ENCODE measurements at places on chromosomes 12 and 14.

- no peak for DNase-seq
These were observed 264.9 kb downstream of the CCER1 start for GRCh38 chr12:90690120-90690519.

DNA sequence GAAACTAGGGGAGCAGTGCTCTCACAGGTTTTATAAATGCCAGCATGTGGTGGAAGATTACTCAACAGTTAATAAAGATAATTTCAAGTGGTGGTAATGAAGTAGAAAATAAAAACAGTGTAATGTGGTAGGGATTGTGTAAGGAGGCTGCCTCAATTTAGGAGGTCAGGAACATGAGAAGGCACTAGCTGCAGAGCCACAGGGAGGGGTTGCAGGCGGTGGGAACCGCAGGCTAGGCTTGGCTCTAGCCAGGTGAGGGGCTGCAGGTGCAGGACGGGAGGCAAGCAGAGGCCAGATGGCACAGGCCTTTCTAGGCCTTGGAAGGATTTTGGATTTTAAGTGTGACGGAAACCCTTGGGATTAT is 768 bp downstream of the METTL25 start:
- no peak for DNase-seq

- DNase-seq = no peak
These were observed 871.1 kb upstream of the MGAT4C start for GRCh38 chr12:87127272-87127671.

- DNase-seq = no peak
These were observed 45.3 kb downstream of the SLC35F4 start for GRCh38 chr14:57820581-57820980.

DNA sequence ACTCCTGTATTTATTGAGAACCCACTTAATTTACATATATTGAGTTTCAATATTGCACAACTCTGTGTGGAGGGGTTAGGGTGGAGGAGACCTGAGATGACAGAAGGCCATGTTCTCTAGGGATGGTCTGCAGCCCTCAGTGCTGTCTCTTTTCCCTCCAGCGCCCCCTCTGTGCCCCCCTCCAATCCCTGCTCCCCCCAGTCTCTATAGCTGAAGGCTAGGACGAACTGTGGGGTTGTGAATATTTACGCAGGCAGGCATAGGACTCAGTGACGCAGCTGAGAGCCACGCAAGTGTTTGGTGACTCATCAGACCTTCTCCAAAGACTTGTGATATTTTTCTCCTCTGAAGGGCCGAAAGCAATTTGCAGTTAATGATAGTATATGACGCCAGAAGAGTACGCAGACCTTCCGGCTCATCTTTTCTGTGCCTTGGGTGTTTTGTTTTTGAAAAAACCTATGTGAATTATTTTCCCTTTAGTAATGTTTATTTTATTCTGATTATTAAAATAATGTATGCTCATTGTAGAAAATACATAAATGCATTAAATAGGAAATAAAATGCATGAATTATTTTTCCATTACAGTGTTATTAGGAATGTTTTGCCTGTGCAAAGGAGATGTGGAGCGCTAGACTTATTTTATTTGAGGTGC is 85.3 kb downstream of the SLC25A47 start:
- peak; percentile 16 for DNase-seq

- DNase-seq = no peak
These were observed 32.3 kb upstream of the MMP17 start for GRCh38 chr12:131795690-131796410.

DNA sequence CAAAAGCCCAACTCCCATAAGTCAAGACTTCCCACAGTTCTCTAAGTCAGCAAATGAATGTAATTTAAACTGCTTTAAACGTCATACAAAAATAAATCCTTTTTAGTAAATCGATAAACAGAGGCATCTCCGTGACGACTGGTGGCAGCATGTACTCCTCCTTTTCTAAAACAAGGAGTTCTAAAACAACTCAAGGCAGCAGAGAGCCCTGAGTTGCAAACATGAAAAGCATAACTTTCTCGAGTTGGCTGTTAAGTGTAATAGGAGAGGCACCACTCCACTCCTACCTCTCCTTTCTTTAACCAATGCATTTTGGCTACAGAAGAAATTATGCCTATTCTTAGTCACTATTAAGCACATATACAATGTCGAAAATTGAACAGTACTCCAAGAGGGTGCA is 22.0 kb downstream of the LTBR start:
- no peak for DNase-seq

GRCh38 chr12:88325816-88326189 is 183.7 kb downstream of the TMTC3 start:
- no peak for DNase-seq

GRCh38 chr12:83224012-83224411 is 537.3 kb downstream of the TMTC2 start:
- no peak for DNase-seq

- no peak for DNase-seq
These were observed 10.6 kb downstream of the FAR2 start for GRCh38 chr12:29159661-29160060.

- no peak for DNase-seq
These were observed 4.4 kb downstream of the AVIL start for GRCh38 chr12:57813971-57814772.

GRCh38 chr14:103087343-103087835 is 3.4 kb downstream of the LBHD2 start:
- DNase-seq = no peak

DNA sequence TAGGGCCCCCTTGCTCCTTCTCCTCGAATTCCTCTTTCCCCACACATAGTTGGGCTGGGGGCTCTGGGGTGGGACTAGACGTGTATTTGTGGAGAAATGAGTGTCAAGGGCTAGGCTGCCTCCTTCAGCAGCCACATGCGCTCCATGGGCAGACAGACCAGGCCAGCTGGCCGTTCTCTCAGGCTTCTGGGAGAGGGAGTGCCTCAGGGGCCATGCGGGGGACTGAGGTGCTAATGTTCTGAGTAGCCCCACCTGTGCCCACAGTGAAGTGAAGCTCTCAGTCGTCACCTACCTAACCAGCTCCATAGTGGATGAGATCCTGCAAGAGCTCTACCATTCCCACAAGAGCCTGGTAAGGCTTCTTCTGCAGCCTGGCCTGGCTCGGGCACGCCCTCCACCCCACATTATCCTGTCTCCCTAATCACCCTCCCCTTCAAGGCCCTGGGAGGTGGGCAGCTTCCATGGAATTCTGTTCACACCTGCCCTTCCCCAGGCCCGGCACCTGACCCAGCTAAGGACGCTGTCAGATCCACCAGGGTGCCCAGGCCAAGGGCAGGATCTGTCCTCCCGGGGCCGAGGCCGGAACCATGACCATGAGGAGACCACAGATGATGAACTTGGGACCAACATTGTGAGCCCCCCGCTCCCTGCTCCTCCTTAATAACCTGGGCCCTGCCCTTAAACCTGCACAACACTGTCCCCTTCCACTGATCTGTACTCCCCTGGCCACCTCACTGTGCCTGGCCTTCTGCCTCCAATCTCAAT is 9.0 kb upstream of the CPNE6 start:
- DNase-seq = no peak

DNA sequence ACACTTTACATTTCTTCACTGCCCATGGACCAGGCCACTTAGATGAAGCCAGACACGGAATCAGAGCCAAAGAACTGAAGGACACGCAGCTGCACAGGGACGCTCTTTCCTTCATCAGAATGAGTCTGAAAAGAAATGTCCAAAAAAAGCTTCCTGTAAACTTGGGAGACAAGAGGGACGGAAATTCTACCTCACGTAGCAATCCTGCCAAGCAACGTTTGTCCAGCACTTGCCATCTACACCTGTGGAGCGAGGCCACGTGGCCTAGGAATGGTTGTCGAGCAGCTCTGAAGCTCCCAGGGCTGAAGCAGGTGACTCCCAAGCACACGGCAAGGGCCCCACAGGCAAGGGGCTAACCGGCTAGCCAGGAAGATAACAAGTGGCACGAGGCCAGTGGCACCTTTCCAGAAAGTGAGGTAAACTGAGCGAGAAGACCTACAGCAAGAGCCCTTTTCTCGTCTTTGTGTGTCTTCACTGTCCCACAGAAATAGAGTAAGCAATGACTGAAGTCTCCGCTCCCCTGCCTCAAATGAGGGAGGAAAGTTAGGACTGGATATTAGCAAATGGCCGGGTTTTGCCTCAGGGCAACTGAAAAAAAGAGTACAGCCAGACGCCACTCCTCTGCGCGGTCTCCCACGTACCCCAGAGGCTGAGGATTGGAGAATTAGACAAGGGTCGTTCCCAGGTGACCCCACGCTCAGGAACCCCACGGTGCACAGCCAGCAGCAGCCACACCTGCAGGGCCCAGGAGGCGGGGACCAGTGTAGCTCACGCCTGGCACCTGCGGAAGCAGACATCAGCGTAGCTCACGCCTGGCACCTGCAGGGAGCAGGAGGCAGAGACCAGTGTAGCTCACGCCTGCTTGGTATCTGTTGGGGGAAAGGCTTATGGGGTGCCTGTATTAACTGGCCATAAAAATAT is 7.7 kb downstream of the ZNF605 start:
- DNase-seq = no peak

GRCh38 chr12:52506858-52507715 is 13.1 kb downstream of the KRT5 start:
- DNase-seq = no peak

- DNase-seq = no peak
These were observed 13.9 kb upstream of the PITPNM2 start for GRCh38 chr12:123164710-123165261.

DNA sequence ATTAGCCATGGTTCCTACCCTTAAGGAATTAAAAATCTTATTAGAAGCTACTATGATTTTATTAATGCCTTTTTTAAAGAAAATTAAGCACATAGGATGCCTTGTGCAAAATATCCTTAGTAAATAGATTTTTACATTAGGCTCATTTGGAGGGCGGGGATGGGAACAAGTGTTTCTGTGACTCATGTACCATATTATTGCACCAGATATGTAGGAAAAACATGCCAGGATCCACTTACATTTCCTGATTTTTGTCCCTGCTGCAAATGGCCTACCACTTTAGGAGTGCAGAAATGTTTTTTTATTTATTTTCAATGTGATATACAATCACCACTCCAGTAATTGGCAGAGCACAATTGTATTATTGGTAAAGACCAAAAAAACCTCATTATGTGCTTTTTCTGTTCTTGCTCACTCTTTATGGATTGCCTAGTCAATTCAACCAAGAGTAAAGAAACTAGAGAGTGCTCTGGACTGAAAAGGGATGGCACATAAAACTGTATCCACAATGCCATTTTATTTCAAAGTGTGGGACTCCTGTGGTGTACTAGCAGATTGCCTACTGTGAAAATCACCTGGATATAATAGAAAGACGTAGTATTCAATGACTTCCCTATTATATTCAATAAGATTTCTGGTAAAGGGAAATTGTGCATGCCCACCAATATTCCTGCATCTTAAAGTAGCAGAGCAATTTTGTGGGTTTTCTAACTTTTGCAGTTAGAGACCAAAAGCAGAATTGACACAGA is 86.9 kb downstream of the ANO6 start:
- no peak for DNase-seq

- DNase-seq = no peak
These were observed 354.2 kb downstream of the TMEM132D start for GRCh38 chr12:129549656-129550055.

DNA sequence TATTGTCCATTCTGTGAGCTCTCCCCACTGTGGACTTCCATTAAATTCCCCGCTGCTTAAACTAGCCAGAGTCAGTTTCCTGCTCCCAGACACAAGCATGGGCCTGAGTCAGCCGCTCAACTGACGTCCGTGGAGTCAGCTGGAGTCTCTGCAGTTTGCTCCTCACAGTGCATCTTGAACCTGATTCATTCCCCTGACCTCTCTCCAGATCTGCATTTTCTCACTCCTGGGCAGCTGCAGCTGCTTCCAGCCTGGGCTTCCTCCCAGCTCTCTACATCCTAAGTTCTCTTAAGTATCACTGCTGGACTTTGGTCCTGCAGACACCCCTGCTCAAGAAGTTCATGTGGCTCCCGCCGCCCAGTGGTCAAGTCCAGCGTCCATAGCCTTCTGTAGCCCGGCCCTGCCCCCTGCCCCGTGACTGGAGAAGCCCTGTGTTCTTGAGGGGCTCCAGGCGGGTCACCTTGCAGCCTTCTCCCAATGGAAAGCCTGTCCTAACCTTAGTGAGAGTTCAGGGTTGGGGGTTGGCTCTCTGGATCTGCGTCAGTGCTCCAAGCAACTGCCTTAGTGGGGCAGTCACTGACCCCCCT is 20.0 kb downstream of the NFKBIA start:
- DNase-seq = no peak

- no peak for DNase-seq
These were observed 64.5 kb downstream of the KCNA1 start for GRCh38 chr12:4974217-4974616.

DNA sequence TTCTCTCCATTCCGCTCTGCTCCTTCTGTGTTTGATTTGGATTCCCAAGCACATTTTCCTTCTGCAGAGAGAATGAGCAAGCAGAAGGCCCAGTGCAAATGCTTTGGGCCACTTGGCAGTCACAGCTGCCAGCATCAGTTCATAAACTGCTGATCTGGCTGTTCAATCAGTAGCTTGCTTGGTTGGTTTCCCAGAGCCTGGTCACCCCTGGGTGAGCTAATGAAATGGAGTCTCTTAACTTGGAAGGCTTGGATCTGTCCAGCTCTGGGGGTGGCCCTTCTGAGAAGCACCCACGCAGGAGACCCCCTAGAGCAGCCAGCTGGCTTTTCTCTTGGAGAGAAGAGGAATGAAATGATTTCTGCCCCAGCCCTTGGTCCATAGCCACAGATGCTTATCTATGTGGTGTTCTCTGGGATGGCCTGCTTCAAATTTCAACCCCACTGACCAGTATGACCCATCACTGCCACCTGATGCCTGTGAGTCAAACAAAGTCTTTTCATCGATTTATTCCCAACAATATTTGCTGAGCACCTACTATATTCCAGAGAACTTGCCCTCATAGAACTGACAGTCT is 30.3 kb downstream of the FAIM2 start:
- no peak for DNase-seq

DNA sequence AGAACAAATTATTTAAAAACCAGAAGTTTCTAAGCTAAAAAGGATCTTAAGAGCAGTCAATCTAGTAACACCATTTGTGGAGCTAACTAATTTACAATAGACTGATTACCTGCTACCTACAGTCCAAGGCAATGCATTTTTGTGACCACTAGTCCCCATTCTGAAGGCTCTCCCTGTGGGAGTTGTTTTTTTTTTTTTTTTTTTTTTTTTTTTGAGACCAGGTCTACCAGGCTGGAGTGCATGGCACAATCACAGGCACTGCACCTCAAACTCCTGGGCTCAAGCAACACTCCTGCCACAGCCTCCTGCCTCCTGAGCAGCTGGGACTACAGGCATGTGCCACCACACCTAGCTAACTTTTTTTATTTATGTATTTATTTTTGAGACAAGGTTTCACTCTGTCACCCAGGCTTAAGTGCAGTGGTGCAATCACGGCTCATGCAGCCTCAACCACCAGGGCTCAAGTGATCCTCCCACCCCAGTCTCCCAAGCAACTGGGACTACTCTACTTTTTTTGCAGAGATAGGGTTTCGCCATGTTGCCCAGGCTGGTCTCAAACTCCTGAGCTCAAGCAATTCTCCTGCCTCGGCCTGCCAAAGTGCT is 3.9 kb downstream of the GNPTAB start:
- no peak for DNase-seq

DNA sequence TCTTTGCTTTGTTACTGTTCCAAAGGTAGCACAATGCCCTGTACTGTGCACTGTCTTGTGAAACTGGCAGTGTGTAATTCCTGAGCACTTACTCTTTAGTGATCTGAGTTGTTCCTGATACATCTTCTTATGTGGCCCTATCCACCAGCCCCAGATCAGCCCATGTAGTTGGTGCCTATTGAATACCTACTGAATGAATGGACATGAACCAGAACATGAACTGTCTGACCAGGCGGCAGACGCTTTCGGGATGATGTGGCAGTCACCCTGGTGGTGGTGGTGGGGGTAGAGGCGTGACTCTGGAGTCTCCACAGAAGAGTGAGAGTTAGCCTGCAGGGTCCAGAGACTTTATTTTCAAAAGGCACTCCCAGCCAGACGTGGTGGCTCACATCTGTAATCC is 46.6 kb upstream of the PAPOLA start:
- DNase-seq = no peak
